HEK293T (cell line): ENCODE measurements at places on chromosomes 3 and 15.
A peak's percentile ranks its signal among the peaks of the same experiment; 100 is the strongest.

DNA sequence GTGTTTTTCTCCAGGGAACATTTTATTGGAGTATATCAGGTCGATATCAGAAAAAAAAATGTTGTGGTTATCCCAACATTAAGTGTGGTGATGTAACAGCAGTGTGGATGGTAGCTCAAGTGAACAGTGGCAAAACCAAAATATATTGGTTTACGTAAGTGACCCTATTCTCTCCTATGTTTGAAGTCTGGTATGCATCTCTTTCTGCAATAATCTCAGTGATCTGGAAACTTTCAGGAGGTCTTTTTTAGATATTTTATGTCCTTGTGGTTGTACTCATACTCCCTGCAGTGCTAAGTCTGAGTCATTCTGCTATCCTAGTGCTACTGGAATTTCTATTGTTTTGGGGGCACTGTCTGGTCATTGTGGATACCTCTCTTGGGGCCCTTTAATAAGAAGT is 137.9 kb downstream of the SNRPN start:
- no peak for DNase-seq

DNA sequence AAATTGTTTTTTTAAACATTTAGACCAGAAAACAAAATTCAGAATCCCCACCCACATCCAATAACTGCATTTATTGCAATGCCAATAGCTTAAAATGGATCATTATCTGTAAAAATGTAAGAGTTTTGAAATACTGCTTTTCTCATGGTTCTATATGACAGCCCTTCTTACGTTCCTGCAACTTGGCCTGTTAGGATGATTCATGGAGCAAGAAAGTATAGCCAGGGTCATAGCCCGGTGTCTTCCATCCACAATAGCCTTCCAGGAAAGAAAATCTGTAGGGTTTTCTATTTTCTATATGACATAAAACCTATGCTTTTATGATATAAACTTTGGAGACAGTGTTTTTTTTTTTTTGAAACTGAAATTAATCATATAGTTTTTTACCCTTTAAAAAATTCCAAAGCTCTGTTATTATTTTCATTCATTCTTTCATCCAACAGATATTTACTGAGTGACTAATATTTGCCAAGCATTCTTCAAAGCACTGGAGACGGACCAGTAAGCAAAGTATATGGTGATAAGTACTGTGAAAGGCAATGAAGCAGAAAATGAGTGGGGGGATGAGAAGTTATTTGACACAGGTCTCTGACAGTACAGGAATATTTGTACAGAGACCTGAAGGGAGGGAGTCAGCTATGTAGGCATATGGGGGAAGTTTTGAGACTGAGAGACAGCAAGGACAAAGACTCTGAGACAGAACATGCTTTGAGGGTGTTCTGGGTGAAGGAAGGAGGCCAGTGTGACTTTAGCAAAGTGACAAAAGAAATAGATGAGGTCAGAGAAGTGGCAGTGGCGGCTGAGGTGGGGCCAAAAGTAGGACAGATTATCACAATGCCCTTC is 29.0 kb upstream of the SLC2A2 start:
- DNase-seq = no peak

DNA sequence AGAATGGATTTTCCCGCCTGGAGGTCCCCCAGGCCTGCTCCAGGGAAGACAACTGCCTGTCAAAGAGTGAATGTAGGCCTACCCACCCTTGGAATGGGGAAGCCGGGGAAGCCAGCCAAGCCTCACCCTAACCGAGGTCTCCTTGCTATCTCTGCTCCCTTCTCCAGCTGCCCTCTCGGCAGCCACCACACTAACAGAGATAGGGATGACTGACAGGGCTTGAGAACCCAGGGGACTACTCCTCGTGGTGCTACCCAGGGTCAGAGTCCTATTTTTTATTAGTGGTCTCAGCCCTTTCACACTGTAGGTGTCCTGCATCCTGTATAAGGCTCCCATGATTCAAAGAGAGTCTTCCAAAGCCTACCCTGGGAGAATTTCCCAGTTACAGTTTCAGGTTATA is 160.6 kb upstream of the CHRM5 start:
- DNase-seq = no peak

DNA sequence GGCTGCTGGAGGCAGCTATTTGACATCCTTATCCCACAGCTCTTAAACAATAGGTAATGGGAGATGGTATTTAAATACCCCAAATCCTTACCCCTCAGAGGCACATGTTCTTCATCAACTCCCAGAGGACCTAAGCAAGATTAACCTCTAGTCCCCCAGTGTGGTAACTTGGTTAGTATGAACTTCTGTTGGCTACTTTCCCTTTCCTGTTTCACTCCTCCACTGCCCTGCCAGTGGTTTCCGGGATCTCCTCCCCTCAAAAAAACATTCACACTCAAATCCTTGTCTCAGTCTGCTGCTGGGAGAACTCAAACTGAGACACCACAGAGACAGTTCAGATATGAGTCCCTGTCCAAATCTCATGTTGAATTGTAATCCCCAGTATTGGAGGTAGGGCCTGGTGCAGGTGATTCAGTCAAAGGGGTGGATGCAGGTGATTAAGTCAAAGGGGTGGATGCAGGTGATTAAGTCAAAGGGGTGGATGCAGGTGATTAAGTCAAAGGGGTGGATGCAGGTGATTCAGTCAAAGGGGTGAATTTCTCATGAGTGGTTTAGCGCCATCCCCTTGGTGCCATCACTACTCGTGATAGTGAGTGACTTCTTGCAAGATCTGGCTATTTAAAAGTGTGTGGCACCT is 335.0 kb upstream of the CTNNB1 start:
- DNase-seq = no peak

DNA sequence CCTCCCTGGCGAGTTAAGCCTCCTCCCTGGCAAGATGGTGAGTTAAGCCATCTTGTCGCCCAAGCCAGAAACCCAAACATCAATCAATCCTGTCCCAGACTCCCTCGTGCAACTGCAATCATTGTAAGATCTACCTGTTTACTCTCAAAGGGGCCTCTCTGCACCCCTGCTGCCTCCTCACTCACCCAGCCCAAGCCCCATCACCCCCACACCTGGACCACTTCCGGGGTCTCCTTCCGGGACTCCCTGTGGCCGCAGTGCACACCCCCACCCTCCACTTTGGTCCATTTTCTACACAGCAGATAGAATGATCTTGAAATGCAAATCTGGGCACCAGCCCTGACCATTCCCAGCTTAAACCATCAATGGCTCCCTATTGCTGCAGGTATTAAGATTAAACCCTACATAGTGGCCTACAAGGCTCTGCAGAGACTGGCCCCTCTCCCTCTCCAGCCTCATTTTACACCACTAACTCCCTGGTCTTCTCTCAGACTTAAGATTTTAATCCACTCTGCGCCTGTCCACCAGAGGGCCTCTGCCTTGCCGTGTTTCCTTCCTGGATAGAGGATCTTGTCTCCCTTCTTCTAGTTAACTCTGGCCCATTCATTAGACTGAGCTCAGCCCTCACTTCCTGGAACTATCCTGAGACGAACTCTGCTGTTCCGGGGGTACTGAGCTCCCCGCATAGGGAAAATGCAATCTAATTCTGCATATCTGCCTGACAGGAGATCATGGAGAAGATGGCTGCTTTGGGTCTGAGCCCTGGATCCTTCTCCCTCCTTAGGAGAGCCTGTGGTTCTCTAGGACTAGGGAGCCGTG is 41.9 kb upstream of the SLC6A1 start:
- peak; percentile 57 for DNase-seq

GRCh38 chr15:66715720-66716655 is 14.0 kb downstream of the SMAD6 start:
- no peak for DNase-seq

- DNase-seq = no peak
Measured at GRCh38 chr15:29522373-29523276, 253.0 kb upstream of the NSMCE3 start.

DNA sequence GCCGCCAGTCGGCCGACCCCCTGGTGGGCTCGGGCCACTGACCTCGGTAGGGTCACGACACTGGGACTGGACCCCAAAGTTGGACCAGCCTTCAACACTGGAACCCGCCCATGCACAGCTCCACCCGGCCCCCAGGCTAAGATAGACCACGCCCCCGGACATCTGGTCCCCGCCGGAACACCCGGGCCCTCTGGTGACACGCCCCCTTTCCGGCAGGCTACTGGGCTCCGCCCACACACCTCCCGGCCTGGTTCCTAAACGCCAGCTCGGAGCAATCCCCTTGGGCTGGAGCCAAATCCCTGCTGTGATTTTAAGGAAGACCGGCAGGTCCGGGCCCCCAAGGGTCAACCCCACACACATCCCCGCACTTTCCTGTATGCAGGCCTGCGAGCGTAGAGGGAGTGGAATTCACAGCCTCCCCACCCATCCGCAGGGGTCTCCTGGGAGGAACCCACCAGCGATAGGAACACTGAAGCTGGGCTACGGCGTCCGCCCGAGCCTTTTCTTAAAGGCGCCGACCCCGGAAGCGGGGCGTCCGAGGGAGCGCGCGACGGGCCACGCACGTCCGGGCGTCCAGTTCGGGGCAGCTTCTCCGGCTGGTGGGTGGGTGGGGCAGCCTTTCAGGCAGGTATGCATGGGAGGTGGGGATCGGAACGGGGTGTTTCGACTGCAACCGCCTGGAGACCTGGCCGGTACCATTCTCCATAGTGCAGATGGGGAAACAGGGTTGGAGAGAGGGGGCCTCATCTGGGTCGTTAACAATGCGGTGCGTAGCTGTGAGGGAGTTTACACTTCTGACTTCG is at the start of gene HEMK1:
Gene HEMK1 (plus strand): TSS at position 576 of the 803 bp plus-strand sequence. CDS start 1,583 bp downstream, outside the sequence.
- peak; percentile 99 for DNase-seq

DNA sequence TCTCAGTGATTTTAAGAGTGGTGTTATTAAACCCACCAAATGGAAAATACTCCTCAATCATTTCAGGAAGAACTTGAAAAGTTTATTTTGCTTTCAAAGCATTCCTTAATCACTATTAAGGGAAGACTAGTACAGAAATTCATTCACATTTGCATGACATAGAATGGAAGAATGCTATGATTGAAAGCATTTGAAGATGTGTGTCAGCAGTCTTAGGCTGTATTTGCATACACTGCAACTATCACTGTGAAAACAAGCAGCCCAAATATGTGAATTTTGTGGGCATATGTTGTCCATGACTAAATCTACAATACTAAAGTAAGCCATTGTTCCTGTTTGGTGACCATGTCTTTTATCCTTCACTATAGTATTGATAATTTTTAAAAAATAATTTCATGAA is 95.8 kb downstream of the CNTN3 start:
- DNase-seq = no peak

- no peak for DNase-seq
Measured at GRCh38 chr15:39285071-39285470, 295.8 kb upstream of the THBS1 start.

- no peak for DNase-seq
Measured at GRCh38 chr3:63232764-63233396, 45.2 kb upstream of the SYNPR start.

- no peak for DNase-seq
Measured at GRCh38 chr15:63876085-63876662, 42.4 kb upstream of the HERC1 start.

DNA sequence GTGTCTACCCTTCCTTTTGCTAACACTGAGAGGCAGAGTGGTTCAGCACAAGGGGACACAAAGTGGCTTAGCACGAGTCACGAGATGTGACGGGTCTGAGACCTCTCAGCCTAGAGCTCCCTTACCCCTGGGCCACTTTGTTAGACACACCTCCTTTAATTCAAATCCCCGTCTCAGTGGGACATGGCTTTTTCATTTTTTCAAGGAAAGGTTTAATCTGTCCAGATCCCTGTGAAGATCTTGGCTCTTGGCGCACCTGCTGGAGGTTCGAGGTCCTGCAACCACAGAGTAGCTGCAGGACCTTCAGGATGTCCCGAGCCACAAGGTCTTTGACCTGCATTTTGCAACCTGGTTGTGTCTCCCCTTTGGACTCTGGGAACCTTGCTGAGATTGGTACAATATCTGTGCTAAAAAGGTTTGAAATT is 52.0 kb downstream of the LPP start:
- peak; percentile 24 for DNase-seq

DNA sequence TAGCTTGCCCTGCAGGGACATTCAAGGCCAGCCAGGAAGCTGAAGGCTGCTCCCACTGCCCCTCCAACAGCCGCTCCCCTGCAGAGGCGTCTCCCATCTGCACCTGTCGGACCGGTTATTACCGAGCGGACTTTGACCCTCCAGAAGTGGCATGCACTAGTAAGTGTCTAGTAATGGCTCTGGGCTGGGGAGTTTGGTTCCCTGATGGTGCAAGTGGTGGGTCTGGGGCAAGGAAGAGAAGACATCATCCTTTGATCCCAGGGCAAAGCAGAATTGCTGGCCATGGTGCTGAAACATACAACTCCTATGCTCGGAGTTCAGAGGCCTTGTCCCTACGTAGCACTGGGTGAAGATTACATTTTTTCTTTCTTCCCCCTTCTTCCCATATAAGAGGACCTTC is 311.4 kb downstream of the EPHB1 start:
- DNase-seq = peak; percentile 53

DNA sequence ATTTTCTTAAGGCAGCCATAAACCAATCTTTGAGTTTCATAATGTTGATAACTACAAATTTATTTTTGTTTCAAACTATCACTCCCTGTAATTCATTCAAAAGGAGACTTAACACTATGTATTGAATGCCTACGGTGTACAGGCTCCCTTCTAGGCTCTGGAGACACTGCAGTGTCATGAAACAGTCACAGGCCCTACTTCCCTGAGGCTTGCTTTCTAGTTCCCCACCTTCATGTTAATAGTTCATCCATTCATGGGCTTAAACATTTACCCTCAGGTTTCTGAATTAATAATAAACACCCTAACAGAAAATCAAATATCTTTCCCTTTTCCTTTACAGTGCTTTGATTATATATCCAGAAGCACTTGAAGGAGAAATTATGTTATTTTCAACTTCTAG is 168.7 kb downstream of the CHL1 start:
- no peak for DNase-seq

DNA sequence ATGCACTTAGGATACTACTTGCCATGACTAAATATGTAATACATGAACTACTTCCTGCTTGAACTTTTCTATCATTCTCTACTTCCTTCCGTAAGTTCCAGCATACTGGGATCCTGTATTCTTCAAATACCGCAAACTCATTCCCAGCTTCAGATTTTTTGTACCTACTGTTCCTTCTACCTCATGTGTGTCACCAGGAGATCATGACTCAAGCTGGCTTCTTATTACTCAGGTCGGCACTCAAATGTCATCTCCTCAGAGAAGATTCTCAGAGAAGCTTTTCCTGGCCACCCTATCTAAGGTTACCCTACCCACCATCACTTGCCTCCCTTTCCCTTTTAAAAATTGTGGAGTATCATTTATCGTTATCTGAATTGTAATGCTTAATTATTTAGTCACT is 66.7 kb downstream of the RFX7 start:
- DNase-seq = no peak

DNA sequence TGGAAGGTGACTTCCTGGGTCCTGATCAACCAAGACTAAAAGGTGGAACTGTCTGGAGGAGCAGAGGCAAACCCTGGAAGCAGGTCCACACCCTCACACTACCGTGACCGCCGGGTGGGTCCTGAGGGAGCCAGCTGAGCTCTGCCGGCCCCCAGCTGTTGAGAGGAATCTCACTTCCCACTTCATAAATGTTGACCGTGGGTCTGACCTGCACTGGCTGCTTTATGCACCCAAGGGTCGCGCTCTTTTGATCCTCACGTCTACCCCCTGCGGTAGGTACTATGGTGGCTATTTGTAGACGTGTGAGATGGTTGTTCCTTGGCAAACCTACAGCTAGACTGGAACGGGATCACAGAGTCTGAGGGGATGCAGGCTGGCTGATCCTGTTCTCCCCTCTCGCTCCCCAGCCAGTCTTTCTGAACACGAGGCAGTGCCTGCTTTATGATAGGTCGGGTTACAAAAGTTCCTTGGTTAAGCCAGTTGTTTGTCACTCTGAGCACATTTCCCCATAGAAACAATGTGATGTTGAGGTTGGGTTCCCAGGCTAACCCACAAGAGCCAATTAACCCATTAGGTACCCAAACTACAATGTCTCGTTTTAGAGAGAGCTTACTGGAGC is 113.0 kb upstream of the ETV5 start:
- no peak for DNase-seq
